Activated CD4-positive, alpha-beta T cell treated with anti-CD3 and anti-CD28 coated beads for 24 hours (primary cell): ENCODE measurements at places on chromosomes 4 and X.

DNA sequence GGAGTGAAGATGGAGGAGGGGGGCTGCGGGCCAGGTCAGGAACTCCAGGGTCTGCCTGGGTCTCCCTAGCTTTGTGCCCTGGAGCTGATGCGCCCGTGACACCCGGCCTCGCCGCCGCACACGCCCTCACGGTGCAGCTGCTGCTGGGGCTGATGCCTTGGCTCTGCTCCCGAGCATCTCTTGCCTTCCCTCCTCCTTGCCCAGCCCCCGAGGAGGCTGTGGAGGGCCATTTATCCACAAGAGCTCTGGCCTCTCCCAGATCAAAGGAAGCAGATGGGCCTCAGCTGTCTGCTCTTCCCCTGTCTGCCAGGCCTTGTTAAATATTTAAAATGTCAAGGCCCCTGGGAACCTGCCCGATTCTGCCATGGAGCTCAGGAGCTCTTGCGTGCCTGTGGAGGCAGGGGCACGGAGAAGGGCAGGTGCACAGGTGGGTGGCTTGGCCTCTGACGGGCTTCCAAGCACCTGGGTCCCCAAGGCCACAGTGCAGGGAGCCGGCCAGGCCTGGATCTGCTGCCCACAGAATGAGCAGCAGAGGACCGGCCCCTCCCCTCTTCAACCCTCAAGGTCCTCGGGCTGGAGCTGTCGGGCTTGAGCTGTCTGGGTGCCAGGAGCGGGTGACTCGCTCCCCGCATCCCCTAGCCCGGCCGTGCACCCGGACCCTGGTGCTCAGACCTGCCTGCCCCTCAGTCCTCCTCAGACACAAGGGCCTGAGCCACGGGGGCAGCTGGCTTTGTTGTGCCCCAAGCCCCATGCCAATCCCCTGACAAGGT lies 20.3 kb downstream of the ATP2B3 start:
- no peak for DNase-seq

DNA sequence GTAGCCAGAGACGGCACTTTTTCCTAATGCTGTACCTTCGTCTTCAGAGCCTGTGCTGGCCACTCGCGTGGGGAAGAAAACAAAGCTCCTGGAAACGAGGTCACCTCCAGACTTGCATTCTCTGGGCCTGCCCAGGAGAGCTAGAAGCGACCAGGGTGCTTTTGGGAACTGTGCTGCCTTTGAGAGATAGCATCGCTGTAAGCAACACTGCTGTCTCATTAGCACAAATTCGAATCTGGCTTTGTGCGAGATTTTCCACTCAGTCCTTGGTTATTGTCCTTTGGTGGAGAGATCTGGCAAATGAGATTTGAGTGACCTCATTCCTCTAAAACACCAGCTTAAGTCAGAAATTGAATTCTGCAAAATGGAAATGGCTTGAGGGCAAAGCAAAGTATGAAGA lies 66.1 kb upstream of the TLR3 start:
- DNase-seq, result no peak

GRCh38 chr4:62901101-62901500 lies 1508.1 kb downstream of the TECRL start:
- DNase-seq, result no peak

- no peak for DNase-seq
Observed at GRCh38 chrX:38484607-38485498, 76.5 kb upstream of the TSPAN7 start.

DNA sequence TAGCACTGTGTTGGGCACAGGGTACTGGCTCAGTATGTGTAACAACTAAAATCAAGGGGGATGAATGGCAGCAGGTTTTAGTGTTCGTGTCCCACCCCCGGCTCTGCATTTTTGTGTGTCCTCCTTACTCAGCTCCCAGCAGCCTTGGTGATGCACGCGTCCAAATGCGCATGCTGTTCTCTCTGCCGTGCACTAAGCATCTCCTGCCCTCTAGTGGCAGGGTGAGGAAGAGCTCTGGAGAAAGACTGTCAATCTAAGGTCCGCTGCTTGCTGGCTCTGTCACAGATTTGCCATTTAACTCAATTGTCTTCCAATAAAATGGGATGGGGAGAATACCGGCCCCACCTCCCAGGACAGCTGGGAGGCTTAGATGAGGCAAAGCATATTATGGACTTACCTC lies 61.4 kb downstream of the WFS1 start:
- peak; percentile 10 for DNase-seq

DNA sequence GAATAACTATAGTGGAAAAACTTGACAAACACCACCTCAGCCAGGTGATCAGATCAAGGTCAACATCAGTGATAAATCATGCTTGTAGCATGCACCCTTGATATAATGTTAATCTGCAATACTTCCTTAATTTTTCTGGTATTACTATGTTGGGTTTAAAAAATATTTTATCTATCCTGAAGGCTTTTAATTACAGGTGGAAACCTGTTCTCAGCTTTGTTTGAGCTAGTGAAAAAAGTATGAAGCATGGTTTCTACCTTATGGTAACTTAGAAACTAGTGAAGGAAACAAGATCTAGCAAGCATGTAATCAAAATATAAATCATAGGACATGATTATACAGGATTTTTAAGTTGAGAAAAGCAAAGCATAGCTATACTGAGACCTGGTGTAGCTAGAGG lies 26.6 kb downstream of the MAOA start:
- DNase-seq, result no peak

DNA sequence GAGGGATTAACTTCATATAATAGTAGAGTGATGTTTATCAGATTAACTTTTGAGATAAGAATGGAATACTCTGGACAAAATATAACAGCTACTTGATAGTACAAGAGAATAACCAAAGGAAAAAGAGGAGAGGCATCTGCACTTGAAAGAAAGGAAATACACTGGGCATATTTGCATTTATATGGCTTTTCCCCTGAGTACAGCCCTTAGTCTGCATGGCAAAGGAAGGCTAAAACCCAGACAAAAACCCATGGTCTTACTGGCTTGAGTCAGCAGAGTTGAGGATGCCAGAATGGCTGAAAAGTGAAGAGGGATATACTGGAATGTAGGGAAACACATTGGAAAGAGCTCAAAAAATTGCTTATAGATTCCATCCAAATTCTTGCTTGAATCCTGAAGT lies 101.6 kb downstream of the COL4A5 start:
- DNase-seq, result no peak

- no peak for DNase-seq
Observed at GRCh38 chr4:113086172-113086695, 36.8 kb downstream of the ANK2 start.

DNA sequence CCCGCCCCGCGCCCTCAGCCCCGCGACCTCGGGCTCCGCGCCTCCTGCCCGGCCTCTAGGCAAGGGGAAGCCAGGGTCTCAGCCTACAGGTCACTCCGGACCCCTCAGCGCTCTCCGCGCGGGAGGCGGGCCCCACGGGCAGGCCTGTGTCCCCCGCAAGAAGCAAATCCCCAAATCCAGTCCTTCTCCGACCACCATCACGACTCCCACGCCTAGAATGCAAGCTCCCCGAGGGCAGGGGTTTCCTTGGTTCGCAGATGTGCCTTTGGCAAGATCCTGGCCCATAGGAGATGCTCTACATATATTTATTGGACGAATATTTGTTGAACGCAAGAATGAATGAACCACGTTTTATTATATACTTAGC lies 260 bp upstream of the CCDC149 start:
- no peak for DNase-seq
